ENCODE measurements at places on chromosomes 7 and 10.
A peak's percentile ranks its signal among the peaks of the same experiment; 100 is the strongest.

DNA sequence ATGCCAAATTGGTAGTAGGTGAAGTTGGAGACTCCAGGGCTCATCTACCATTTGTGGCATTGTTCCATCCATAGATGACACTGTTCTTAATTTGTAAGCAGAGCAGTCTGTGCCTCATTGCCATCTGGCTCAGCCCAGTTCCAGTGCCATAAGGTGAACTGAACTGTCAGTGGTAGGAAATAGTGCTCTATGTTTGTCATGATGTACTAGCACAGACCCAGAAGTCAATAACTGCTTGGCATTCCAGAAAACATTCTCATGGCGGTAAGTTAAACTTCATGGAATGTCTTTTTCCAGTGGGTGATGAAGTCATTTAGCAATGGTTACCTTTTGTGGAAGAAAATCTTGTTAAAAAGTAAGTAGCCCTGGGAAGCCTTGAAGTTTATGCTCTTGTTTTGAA is 302.7 kb downstream of the SUGCT start:
- no peak for DNase-seq

- no peak for DNase-seq
These were observed 12.2 kb downstream of the DGKI start for GRCh38 chr7:137834552-137834951.

GRCh38 chr7:154332811-154333580 is 280.8 kb downstream of the DPP6 start:
- DNase-seq: no peak

DNA sequence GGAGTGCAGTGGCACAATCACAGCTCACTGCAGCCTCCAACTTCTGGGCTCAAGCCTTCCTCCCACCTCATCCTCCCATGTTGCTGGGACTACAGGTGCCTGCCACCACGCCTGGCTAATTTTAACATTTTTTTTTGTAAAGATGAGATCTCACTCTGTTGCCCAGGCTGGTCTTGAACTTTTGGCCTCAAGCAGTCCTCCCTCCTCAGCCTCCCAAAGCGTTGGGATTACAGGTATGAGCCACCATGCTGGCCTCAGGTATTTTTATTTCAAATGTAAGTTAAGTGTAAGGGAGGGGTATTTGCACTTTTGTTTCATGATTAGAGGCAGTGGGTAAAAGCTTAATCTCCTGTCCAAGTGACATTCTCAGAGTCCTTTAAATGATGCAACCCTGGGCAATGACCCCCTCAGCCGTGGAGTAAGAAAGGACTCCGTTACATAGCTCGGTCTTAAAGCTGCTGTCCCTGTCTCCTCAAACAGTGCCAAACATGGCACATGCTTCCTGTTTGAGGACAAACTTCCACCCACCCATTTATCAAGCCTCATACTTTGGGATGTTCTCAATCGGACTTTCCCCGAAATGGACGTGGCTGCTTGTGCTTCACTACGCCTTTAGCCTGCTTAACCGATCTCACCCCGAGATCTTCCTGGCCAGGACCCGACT is 296.1 kb downstream of the BAMBI start:
- no peak for DNase-seq

GRCh38 chr10:34628174-34628796 is 186.8 kb downstream of the PARD3 start:
- DNase-seq: peak; percentile 61

GRCh38 chr7:157299613-157300368 is 37.0 kb upstream of the DNAJB6 start:
- peak; percentile 22 for DNase-seq

DNA sequence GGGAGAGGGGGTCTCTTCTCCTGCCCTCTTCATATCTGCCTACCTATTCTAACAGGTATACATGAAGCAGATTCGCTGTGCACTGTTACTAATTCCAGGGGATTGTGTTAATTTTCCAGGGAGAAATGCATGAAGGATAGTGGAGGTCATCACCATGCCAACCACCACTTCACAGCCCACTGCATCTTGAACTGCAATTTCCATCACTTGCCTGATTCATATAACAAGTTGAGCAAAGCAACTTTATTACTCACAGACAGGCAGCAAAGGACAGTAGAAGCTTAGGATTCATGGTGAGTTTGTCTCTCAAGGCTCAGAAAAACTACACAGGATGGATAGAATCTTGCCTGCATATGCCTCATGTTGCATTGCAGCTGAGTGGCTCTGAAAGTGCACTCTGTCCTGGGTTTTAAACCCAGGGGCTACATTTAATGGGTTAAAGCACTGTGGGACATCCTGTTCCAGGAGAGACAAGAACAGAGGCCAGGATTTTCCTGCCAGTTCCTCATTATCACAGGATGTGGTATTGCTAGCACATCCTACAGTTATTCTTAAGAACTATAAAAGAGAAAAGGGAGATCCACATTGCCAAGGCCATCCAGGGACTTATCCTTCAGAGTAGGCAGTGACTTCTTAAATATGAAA is 136.9 kb upstream of the PRSS1 start:
- DNase-seq: no peak

- DNase-seq: no peak
These were observed 135.1 kb upstream of the YAE1 start for GRCh38 chr7:39430909-39431641.

- no peak for DNase-seq
These were observed 1.9 kb downstream of the NKX1-2 start for GRCh38 chr10:124447751-124448466.
